ENCODE measurements at places on chromosomes 4 and X. TPM values are rescaled to one million over a fixed set of nuclear protein-coding genes. Genes with fewer than 3 reads are reported as not detected.

POF1B gene
- polyA plus RNA-seq: 25.4 TPM

XAGE1A gene
- not detected for polyA plus RNA-seq

CC2D2A gene
- 4.5 TPM for polyA plus RNA-seq

CTSO gene
- 2.6 TPM for polyA plus RNA-seq

TCP11X2 gene
- polyA plus RNA-seq: not detected

WDR17 gene
- 0.22 TPM for polyA plus RNA-seq

VSIG4 gene
- 5.1 TPM for polyA plus RNA-seq

MAMLD1 gene
- polyA plus RNA-seq: 0.59 TPM

SPANXB1 gene
- not detected for polyA plus RNA-seq

SERTM2 gene
- not detected for polyA plus RNA-seq

NUDT10 gene
- polyA plus RNA-seq: 0.60 TPM

CRMP1 gene
- 0.35 TPM for polyA plus RNA-seq

AMTN gene
- polyA plus RNA-seq: 0.09 TPM

SOWAHB gene
- polyA plus RNA-seq: 6.2 TPM

SLC9A7 gene
- 1.3 TPM for polyA plus RNA-seq

BST1 gene
- 1.5 TPM for polyA plus RNA-seq

GLRB gene
- polyA plus RNA-seq: 0.08 TPM

LRRC66 gene
- polyA plus RNA-seq: 0.11 TPM

RENBP gene
- 1.4 TPM for polyA plus RNA-seq

LAMP2 gene
- polyA plus RNA-seq: 57.1 TPM

SULT1B1 gene
- polyA plus RNA-seq: 0.41 TPM

TAF7L gene
- 0.07 TPM for polyA plus RNA-seq

TMEM164 gene
- polyA plus RNA-seq: 7.1 TPM

ARHGAP24 gene
- 2.8 TPM for polyA plus RNA-seq

ZBTB33 gene
- 4.8 TPM for polyA plus RNA-seq

UCP1 gene
- not detected for polyA plus RNA-seq

MAGEC2 gene
- polyA plus RNA-seq: not detected

APBB2 gene
- polyA plus RNA-seq: 4.0 TPM

HPSE gene
- polyA plus RNA-seq: 16.7 TPM

TLR7 gene
- 0.04 TPM for polyA plus RNA-seq

NOX1 gene
- polyA plus RNA-seq: 0.10 TPM

PF4V1 gene
- polyA plus RNA-seq: not detected

CPZ gene
- polyA plus RNA-seq: 3.4 TPM

EDA2R gene
- polyA plus RNA-seq: 0.34 TPM

SSX3 gene
- polyA plus RNA-seq: not detected

RHOH gene
- 0.87 TPM for polyA plus RNA-seq

FGFRL1 gene
- polyA plus RNA-seq: 3.4 TPM

IL1RAPL1 gene
- polyA plus RNA-seq: 0.04 TPM

BGN gene
- polyA plus RNA-seq: 11.6 TPM

PHEX gene
- polyA plus RNA-seq: 0.09 TPM

CXCL1 gene
- polyA plus RNA-seq: 4.7 TPM

NSUN7 gene
- 1.8 TPM for polyA plus RNA-seq

PCDH18 gene
- 0.75 TPM for polyA plus RNA-seq

SCD5 gene
- polyA plus RNA-seq: 2.9 TPM

MND1 gene
- 4.6 TPM for polyA plus RNA-seq

CCDC110 gene
- polyA plus RNA-seq: 0.39 TPM
